ENCODE measurements at places on chromosomes 3 and 15. TPM values are rescaled to one million over a fixed set of nuclear protein-coding genes. Genes with fewer than 3 reads are reported as not detected.

The GOLGA6L6 gene
- not detected for polyA plus RNA-seq

DNA sequence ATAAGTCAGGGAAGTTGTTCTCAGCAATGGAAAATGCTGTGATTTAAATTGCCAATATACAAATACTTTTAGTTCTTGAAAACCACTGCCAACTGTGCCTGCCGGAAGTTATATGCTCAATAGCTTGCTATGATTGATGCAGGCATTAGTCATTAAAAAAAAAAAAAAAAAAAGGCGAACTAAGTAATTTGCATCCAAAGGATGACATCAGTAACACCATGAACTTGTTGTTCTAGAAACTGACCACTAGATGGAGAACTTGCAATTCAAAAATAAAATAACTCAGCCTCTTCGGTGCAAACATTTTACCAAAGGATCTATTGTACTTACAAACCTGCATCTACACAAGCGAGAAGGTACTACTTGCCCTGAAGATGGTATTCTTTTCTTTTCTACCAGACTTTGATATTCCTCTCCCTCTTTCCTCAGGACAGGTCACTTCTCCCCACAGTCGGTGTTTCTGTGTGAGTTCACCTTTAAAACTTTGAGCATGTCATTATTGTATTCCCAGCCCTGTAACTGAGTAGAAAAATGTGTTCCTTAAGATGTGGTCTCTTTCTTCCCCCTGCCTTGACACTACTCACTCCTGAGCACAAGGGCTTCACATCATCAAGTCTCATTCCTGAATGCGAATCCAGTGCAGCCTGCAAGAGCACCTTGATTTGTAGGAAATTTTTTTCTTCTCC lies 115.0 kb upstream of the VEPH1 start:
- DNase-seq: peak; percentile 12

- no peak for DNase-seq
Measured at GRCh38 chr3:11144996-11145395, 9.3 kb upstream of the HRH1 start.

The GOLGA8J gene
- 0.23 TPM for polyA plus RNA-seq

GRCh38 chr3:143443851-143444331 lies 324.3 kb downstream of the CHST2 start:
- no peak for DNase-seq

GRCh38 chr15:80550219-80550907 lies 144.7 kb upstream of the ABHD17C start:
- peak; percentile 5 for DNase-seq

DNA sequence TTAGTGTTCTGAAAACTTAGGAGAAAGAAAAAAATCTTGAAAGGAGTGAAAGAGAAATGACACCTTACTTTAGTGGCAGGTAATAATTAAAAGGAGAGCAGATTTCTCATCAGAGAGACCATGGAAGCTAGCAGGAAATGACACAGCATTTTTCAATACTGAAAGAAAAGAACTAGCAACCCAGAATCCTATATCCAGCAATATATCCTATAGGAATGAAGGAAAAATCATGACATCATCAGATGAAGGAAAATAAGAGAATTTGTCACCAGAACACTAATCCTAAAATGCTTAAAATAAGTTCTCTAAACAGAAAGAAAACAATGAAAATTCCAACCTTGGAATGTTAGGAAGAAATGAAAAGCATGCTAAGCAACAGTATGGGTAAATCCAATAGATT lies 39.8 kb upstream of the MDFIC2 start:
- DNase-seq: no peak

The GOLGA6L10 gene
- 1.2 TPM for polyA plus RNA-seq

The XRN1 gene
- 10.6 TPM for polyA plus RNA-seq

DNA sequence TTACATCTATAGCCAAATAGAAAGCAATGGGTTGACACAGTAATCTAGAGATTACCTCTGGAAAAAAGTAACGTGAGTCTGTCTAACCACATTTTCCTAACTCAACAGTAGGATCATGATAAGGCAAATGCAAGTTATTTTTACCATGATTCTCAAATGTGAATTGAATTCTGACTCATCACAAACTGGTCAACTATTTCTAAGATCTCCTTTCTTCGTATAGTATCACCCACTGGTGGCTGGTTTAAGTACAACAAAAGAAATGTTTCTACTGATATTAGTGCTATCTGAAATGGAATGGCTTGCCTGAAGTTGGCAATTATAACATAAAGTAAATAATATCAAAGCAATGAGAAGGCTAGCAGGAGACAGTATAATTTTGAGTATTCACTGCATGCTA lies 102.2 kb downstream of the ABI3BP start:
- no peak for DNase-seq

DNA sequence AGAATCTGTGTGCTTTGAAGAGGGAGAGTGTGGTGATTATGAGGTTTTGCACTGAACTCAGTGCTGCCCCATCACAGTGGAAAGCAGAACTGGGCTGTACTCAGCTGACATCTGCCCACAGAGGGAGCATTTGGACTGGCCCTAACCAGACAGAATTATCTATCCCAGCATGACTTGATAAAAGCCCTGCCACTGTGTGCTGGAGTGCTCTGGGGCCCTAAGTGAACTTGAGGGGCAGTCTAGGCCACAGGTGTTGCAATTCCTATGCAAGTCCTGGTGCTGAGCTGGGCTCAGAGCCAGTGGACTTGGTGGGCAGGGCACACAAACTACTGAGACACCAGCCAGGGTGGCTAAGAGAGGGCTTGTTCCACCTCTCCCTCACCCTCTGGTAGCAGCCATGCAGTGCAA lies 269.2 kb upstream of the CTNNB1 start:
- DNase-seq: no peak

DNA sequence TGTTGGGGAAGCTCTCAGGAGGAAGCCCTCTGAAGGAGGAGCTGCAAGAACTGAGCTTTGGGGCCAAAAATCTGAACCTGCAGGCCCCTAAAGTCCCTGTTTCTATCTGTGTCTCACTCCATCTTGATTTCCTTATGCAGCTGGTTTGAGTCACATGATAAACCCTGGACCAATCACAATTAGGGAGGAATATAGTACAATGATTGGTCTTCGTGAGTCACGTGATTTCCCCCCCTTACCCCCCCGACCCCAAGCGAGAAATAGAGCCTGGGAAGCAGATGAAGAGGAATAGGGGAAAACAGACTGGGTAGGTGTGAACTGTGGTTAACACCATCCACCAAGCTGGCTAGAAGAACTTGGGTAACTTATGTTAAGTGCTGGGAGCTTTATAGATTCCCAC lies 12.9 kb downstream of the CRABP1 start:
- peak; percentile 2 for DNase-seq

- DNase-seq: no peak
Measured at GRCh38 chr3:5796541-5796940, 609.0 kb downstream of the EDEM1 start.

The RASGRP1 gene
- 3.9 TPM for polyA plus RNA-seq

DNA sequence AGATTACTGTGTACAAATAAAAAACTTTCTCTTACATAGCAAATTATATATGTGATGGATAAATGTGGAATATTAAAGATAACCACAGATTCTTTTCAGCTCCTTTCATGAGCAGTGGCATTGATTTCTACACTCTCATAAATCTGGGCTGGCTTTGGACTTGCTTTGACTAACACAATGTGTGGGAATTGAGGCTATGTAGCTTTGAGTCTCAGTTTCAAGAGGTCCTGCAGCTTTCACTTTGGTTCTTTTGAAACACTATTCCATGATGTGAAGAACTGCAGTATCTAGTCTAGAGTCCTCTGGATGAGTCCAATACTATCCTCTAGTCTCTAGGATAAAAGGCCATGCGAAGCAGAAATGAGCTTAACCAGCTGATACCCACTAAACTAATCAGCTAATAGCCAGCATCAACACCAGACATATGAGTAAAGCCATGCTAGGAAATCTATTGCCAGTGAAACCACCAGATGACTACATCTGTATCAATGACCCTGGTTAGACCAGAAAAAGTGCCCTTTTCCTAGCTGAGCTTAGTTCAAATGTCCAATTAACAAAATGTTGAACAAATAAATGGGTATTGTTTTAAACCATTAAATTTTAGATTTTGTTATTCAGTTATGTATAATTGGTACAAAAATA lies 274.9 kb upstream of the ZPLD1 start:
- DNase-seq: no peak

The CYP8B1 gene
- polyA plus RNA-seq: not detected

The GOLGA8R gene
- not detected for polyA plus RNA-seq

The DUOXA2 gene
- polyA plus RNA-seq: not detected

DNA sequence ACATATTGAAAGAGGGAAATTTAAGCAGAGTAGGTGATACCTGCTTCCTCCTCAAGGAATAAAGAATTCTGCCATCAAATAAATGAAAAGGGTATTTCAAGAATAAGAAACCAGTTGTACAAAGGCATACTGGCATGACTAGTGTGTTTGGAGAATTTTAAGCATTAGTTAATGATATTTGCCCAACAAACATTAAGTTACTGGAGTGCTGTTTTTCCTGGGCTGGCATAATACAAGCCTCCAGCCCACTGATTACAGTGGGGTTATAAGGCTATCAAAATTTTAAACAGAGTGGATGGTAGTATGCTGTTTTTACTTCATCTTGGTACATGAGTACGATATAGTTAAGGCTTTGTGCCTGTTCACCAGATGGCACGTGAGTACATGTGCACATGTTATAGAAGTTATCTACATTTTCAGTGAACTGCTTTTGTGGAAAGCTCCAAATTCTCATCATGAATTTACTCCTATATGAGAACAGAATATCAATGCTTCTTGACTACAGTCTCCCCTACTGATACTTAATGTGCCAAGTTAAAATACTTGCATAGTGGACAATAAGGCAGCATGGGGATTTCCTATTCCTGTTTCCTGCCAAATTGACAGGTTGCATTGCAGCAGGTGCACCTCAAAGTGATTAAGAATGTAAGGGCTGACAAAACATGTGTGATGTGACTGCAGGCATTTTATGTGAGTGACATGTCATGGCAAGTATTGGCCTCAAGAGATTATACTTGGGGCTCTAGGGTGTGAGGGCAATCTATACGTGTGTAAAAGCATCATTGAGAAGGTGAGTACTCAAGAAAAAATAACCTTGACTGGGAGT lies 14.9 kb downstream of the NAALADL2 start:
- DNase-seq: no peak

- peak; percentile 32 for DNase-seq
Measured at GRCh38 chr3:27483117-27484014, 818 bp downstream of the SLC4A7 start.

- no peak for DNase-seq
Measured at GRCh38 chr3:3919316-3919715, 120.1 kb downstream of the LRRN1 start.

The ZNF717 gene
- 7.5 TPM for polyA plus RNA-seq

- no peak for DNase-seq
Measured at GRCh38 chr15:66462627-66463026, 34.9 kb downstream of the SNAPC5 start.

- DNase-seq: no peak
Measured at GRCh38 chr3:50512131-50512530, 8.7 kb upstream of the CACNA2D2 start.

The CDCP1 gene
- 1.1 TPM for polyA plus RNA-seq

The ARGFX gene
- not detected for polyA plus RNA-seq

DNA sequence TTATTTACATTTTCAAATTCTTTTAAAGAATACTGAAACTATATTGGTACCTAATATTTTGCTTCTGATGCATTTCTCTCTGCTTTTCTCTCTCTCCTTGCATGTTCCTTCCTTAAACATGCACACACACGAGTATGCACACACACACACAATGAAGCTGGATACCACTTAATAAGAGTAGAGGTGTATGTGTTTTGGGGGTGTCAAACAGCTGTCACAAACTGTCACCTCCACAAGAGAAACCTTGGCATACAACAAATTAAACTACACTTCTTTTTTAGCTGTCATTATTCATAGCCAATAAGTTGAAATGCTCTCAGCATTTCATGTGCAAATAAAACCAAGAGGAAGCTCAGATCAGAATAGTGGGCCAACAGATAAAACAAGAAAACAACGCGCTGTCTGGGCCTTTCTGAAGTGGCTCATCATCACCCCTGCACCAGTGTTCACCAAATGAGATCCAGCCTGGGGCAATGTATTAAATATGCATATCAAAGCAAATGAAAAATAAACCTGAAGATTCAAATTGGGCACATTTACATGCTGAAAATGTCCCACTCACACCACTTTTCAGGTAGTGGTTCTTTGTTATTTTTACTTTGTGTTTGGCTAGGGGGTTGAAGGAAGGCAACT lies 9.7 kb downstream of the MEIS2 start:
- DNase-seq: no peak

The LRRIQ4 gene
- polyA plus RNA-seq: 0.20 TPM

The ST3GAL6 gene
- polyA plus RNA-seq: 37.1 TPM

The PLSCR2 gene
- not detected for polyA plus RNA-seq

- DNase-seq: no peak
Measured at GRCh38 chr15:51168700-51169099, 74.0 kb upstream of the TNFAIP8L3 start.

- no peak for DNase-seq
Measured at GRCh38 chr3:167008791-167009190, 371.3 kb downstream of the ZBBX start.

DNA sequence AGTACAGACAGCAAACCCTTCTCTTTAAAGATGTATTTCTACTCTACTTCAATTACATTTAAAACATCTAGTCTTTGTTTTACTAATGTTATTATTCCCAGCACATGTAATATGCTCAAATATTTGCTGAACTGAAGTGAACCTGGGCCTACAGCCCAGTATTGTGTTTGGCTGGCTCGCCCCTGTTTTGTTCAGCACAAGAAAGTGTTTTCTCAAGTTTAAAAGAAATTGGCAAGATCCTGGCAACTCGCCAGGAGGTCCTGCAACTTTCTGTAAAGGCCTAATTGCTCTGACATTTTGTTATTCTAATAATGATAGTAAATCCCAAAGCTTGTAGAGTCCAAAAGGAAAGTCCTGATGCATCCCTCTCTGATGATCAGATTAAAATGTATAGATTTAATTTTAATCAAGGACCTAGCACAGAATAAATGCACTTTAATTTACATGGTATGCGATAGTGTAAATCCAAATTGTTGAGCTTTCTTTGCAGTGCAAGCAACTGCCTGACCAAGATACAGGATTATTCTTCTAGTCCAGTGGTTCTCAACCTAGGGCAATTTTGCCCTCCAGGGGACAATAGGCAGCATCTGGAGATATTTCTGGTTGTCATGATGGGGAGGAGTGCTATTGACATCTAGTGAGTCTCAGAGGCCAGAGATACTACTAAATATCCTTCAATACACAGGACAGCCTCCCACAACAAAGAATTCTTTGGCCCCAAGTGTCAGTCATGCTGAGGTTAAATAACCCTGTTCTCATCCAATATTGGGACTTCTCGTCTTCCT lies 35.7 kb upstream of the TMOD3 start:
- DNase-seq: no peak

DNA sequence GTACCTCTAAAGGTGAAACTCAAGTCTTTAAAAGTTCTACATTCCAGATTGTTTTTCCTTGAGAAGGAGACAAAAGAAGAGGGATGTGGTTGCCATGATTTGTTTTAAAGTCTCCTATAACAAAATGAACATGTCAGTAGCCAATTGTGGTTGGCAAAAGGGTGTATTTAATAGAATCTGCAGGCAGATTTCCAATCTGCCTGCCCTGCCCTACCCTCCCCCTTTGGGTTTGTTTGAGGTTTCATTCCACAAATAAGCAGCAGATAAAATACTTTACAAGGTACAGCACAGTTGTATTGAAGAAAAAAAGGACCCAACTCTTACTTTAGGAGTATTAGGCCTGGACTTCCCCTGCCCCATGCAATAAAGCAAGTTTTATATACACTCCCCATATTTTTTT lies 59.5 kb downstream of the MLH1 start:
- no peak for DNase-seq

The MCF2L2 gene
- polyA plus RNA-seq: 1.6 TPM
